Ascending aorta (tissue), 2 donors: ENCODE measurements at places on chromosomes 16 and 17. TPM values are rescaled to one million over a fixed set of nuclear protein-coding genes. Genes with fewer than 3 reads are reported as not detected.

SLC38A8 gene
- not detected for total RNA-seq

SSTR5 gene
- not detected for total RNA-seq

CCL7 gene
- total RNA-seq = not detected

UMOD gene
- total RNA-seq = not detected

TSPAN10 gene
- total RNA-seq = not detected

BAHCC1 gene
- total RNA-seq = 29.1 TPM

CDH3 gene
- not detected for total RNA-seq

KRTAP4-9 gene
- not detected for total RNA-seq

SLC47A1 gene
- total RNA-seq = 0.64 TPM

CACNG5 gene
- total RNA-seq = not detected

PNMT gene
- 5.1 TPM for total RNA-seq

GPR179 gene
- not detected for total RNA-seq

OSGIN1 gene
- 7.8 TPM for total RNA-seq

SLC35B1 gene
- 123 TPM for total RNA-seq

CMIP gene
- total RNA-seq = 110 TPM

SDR42E2 gene
- total RNA-seq = not detected

OTOP2 gene
- total RNA-seq = not detected

NR1D1 gene
- 0.43 TPM for total RNA-seq

PABPN1L gene
- total RNA-seq = not detected

BAIAP3 gene
- 0.64 TPM for total RNA-seq

SNX20 gene
- total RNA-seq = 3.2 TPM

TNRC6A gene
- total RNA-seq = 36.7 TPM

TMEM88 gene
- 223 TPM for total RNA-seq

SLC12A3 gene
- total RNA-seq = not detected

CACNG3 gene
- total RNA-seq = not detected

EVI2B gene
- 0.85 TPM for total RNA-seq

SLC43A2 gene
- total RNA-seq = 27.6 TPM

MSLN gene
- 1.7 TPM for total RNA-seq

NEUROD2 gene
- not detected for total RNA-seq

ALOX12B gene
- total RNA-seq = not detected

ALDH3A1 gene
- total RNA-seq = 14.4 TPM

ARL5C gene
- not detected for total RNA-seq

HOXB3 gene
- total RNA-seq = 19.3 TPM

PRCD gene
- total RNA-seq = 0.43 TPM

ABCC12 gene
- total RNA-seq = not detected

TUBD1 gene
- 0.64 TPM for total RNA-seq

RCVRN gene
- not detected for total RNA-seq

TAC4 gene
- not detected for total RNA-seq

SEPHS2 gene
- total RNA-seq = 22.8 TPM

GAS2L2 gene
- not detected for total RNA-seq

ZP2 gene
- not detected for total RNA-seq

DPEP1 gene
- total RNA-seq = not detected

TNFRSF17 gene
- total RNA-seq = not detected

FN3K gene
- 10.5 TPM for total RNA-seq

NECAB2 gene
- total RNA-seq = not detected

ZFPM1 gene
- 5.5 TPM for total RNA-seq

GP1BA gene
- not detected for total RNA-seq

RMI2 gene
- total RNA-seq = not detected

ZNF385C gene
- not detected for total RNA-seq
